ENCODE measurements at places on chromosomes 11 and 22.

GRCh38 chr22:37797874-37798500, 9.7 kb upstream of the GCAT start:
- no peak for DNase-seq

- no peak for DNase-seq
These were observed 89.5 kb downstream of the BMAL1 start for GRCh38 chr11:13367115-13367514.

- DNase-seq = no peak
These were observed 7.0 kb downstream of the MMP10 start for GRCh38 chr11:102773386-102773785.

DNA sequence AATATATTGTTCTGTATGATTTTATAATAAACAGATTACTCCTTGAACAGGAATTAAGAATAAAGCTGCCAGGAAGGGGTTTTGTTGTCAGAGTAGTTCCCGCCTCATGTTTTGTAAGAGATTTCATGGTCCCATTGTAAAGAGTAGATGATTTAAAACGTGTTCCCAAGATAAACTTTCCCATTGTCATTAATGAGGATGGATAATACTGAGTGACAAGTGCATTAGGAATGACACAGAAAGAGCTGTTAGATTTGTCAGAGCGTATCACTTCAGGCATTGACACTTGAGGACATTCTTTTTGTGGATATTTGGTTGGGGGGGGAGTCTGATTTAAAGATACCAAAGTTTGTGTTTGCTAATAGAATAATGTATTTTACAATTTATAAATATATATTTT, 147.0 kb downstream of the PAX6 start:
- DNase-seq = no peak

GRCh38 chr22:45718391-45718790, 46.8 kb downstream of the ATXN10 start:
- no peak for DNase-seq

- no peak for DNase-seq
These were observed 46.9 kb downstream of the ME3 start for GRCh38 chr11:86625544-86625943.

GRCh38 chr11:69440876-69441275, 40.6 kb upstream of the LINC01488 start:
- no peak for DNase-seq

- no peak for DNase-seq
These were observed 261.3 kb downstream of the TMEM135 start for GRCh38 chr11:87299041-87299481.

- no peak for DNase-seq
These were observed 111.6 kb downstream of the CRYBB2 start for GRCh38 chr22:25331050-25331449.

GRCh38 chr11:71137376-71137775, 115.0 kb downstream of the SHANK2 start:
- DNase-seq = no peak

- no peak for DNase-seq
These were observed 8.9 kb downstream of the MN1 start for GRCh38 chr22:27792452-27793161.

DNA sequence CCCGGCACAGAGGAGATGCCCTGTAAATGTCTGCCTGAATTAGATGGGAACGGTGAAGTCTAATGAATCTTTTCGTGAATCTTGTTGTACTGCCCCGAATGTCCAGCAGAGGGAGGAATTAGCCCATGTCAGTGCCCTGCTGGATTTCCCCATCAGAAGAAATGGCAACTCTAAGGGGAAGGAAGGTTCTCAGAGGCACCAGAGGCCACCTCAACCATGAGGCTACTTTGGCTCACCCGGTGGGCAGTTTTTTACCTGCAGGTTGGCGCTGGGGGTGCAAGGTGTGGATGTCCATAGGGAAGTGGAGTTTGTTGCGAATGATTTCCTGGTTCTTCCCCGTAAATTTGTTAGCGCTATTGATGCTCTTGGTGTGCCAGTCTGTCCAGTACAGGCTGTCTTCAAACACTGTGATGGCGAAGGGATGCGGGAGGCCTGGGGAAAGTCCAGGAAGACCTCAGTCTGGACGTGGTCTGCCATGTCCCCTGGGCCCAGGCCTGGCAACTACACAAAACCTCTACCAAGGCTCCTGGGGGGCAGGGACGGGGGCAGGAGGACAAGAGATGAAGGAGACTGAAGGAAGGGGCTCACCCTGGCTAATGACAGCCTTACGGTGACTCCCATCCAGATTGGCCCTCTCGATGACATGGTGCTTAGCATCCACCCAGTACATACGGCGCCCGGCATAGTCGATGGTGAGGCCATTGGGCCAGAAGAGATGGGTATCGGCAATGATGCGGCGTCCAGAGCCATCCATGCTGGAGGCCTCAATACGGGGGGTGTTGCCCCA, 28.5 kb downstream of the LRP4 start:
- DNase-seq = peak; percentile 82

- DNase-seq = no peak
These were observed 13.1 kb downstream of the C11orf96 start for GRCh38 chr11:43955381-43956118.

DNA sequence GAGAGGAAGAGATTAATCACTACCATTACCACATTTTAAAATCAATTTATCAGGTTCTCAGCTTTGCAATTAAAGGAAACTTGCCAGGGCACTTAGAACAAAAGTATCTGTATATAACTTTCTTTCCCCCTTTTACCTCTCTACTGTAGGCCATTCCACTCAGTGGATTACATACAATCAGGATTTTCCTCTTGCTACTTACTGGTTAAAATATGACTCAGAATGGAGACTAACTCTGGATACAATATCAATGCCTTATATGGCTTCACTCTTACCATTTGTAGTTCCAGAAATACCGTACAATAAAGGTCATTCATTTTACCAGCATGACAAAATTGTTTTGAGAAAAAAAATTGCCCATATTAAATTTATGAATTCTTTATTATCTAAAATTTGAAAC, 706.8 kb downstream of the KCNA4 start:
- no peak for DNase-seq

DNA sequence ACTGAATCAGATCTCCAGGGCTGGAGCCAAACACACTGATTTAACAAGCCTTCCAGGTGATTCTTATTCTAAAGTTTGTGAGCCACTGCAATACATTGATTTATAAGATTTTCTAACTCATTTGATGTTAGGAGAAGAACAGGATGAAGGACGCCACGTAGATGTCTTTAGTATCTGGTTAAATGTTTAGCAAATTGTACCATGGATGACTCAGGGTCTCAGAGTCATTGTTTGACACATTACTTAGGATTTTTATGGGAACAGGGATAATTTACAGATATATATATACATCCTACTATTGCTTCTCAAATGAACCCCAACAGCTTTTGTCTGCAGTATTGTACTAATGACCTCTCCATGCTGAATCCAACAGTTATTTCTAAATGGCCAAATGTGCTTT, 143.1 kb upstream of the DDI1 start:
- DNase-seq = no peak

DNA sequence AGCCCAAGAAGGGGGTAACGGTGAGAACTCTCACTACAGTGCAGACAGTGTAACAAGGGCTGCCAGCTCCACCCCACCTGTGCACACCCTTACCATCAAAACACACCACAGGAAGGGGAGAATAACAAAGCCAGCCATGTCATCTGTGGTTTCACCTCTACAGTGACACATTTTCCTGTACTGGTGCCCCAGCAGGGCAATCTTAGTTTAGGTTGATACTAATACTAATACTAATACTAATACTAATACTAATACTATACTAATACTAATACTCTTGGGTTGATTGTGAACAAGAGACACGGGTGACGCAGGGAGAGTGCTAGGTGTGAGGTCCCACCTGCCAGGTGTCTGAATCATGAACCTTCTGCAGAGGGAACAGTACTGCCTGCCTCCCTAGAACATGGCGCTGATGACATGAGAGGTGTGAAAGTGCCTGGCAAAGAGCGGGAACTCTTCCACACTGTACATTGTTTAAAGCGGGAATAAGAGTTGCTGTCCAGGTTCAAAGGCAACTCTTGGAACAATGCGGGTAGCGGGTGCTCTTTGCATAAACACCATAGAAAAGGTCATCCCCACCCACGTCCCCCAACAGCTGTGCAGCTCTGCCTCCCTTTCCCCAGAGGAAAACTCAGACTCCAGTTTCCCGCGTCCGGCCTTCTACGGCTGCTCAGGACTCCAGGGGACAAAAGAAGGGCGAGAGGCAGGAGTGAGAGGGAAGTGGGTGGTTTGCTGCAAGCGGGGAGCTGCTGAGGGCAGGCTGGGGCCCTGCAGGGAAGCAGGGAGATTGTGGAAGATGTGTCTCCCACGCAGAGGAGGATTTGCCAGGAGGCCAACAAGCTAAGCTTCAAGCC, 25.0 kb upstream of the TMPRSS4 start:
- DNase-seq = peak; percentile 74

- no peak for DNase-seq
These were observed 88.6 kb upstream of the LMO1 start for GRCh38 chr11:8352103-8352875.

DNA sequence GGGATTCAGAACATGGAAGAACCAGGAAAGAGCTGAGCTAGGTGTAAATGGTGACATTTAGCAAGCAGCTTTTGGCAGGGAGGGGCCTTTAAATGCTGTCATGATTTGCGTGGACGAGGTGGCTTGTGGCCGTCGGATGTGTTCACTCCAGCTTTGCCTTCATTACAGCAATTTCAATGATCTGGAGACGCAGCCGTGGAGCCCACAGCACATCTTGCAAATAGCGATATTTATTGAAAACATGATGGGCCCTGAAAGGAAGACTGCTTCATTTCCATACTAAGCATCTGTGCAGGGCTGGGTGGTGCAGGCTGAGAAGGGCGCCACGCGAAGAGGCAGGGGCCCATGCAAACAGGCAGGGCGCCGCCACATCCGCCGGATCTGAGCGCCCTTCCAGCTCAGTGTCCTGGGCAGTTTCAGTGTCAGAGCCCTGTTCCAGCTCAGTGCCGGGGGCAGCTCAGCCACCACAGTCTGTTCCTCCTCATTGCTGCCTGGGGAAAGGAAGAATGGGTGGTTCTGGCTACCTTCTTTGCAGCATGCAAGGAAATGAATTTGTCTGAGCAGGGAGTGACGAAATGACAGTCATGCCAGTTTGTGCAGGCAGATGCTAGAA, 111.1 kb upstream of the TTC12 start:
- no peak for DNase-seq

DNA sequence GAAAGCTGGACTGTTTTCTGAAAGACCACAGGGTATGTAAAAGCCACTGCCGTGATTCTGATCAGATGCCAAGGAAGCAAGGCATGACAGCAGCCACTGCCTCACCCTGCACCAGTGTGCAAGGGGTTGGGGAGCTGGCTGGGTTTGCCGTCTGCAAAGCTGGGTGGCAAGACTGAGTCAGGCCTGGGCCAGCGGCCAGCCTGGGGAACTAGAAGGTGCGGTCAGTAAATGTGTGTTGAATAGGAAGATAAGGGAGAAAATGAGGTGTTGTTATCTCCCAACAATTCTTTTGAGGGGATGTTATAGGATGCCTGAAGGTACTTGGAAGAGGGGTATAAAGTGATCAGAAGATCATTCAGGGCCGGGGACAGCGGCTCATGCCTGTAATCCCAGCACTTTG, 8.0 kb downstream of the VSTM5 start:
- no peak for DNase-seq

DNA sequence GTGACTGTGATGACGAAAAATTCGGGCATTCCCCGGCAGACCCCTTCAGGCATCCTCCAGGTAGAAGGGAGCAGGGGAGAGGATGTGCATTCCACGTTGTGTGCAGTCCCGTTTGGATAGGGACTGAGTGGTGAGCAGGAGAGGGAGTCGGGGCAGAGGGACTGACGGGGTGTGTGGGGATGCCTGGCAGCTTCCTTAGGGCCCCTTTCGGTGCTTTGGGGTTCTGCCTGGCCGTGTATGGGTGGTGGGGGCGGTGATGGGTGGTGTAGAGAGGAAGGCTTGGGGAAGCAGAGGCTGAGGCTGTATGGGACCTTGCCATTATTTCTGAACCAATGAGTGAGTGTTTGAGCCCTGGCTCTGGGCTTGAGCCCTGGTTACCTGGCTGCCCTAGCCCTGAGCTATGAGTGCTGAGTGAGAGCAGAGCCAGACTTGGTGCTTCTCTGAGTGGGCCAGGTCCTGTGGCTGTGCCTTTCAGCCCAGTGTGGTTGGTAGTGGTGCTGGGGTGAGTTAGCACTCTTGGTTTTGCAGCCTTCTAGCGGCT, 914 bp downstream of the INPPL1 start:
- peak; percentile 54 for DNase-seq

DNA sequence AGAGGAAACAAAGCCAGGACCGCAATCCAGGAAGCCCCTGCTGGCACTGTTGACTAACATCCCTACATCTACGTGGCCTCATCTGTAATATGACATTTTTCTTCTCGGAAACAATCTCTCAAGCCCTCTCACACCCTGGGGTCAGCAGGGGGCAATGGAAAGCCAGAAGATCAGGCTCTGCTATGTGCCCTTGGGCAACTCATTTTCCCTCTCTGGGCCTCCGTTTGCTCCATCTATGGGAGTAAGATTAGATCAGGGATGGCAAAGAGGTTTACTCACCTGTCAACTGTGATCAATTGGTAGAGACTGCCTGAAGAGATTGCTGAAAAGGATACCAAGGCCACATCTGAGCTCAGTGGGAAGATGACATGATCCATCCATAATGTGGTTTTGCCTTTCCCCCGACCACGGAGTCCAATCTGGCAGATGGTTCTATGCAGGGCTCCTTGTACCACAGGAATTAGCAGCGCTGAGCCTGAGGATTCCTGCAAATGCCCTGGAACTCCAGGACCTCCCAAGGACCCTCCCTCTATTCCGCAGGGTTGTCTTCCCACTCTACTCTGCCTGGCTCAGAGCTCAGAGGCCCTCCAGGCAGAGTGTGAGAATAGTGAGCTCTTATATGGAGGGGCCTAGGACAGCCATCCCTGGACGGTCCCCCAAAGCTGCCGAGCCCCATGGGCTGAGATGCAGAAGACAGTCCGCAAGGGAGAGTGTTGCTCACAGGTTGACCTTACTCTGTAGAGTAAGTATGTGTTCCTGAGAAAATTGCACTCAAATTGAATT, 66.1 kb downstream of the CHST1 start:
- no peak for DNase-seq

DNA sequence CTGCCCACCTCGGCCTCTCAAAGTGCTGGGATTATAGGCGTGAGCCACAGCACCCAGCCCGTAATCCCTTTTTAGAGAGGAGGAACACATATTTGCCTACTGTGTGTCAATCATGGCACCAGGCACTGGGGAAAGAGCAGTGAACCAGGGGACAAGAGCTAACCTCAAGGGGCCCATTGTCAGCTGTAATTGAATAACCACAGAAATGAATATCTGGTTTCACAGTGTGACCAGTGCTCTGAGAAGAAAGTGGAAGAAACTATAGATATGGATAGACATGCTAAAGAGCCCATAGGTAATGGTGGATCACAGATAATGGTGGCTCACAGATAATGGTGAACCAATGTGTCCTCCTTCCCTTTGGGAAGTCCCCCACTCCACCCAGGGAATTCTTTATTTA, 8.6 kb upstream of the KCTD14 start:
- no peak for DNase-seq

DNA sequence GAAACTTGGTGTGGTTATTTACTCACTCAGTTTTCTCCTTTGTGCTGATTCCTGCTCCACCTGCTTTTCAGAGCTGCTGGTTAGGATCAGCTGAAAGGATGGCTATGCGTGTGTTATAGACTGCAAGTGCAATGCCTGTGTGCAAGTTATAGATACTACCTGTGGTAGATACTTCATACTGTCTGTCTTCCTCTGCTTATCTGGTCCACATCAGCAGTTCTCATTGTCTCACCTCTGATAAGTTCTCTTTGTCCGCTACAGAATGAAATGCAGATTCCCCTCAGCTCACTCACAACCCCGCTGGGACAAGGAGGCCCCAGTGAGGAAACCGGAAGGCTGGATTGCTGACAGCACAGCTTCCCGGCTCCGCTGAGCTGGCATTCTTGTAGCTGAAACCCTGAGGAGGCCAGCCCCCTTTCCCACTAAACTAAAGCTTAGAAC, 37.5 kb upstream of the LYVE1 start:
- DNase-seq = no peak

GRCh38 chr22:44883011-44883421, 126.8 kb downstream of the PHF21B start:
- no peak for DNase-seq

All from activated CD4-positive, alpha-beta T cell treated with anti-CD3 and anti-CD28 coated beads for 48 hours (primary cell).